ENCODE measurements at places on chromosomes 2 and 18.

DNA sequence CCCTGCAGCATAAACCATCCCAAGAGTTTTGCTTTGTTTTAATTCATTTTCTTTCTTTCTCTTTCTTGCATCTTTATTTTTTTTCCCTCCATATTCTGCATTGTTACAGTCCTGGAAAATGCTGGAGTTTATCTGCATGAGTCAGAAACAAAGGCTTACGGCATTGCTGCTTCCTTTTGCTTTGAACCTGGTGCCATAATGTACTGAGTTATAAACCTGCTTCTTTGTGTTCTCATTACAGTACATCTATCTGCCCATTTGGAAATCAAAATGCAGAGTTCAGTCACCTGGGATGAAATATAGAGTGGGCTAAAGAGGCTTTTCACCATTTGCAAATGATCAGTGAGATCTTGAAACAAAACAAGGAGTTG is 1009.2 kb upstream of the FANCL start:
- no peak for DNase-seq

DNA sequence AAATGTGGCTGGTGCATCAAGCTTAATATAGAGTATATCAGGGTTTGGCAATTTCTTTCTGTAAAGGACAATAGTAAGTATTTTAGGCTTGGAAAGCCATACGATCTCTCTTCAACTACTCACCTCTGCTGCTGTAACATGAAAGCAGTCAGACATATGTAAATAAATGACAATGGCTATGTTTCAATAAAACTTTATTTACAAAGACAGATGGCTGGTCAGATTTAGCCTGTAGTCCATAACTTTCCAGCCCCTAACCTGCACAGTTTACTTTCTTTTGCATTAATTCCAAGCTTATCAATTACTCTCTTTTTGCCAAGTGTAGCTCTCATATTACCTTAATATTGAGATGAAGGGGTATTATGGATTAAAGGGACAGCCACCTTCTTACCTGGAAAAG is 83.1 kb downstream of the LRATD1 start:
- DNase-seq: no peak

- DNase-seq: peak; percentile 31
Measured at GRCh38 chr2:148989882-148990493, 48.5 kb upstream of the LYPD6B start.

DNA sequence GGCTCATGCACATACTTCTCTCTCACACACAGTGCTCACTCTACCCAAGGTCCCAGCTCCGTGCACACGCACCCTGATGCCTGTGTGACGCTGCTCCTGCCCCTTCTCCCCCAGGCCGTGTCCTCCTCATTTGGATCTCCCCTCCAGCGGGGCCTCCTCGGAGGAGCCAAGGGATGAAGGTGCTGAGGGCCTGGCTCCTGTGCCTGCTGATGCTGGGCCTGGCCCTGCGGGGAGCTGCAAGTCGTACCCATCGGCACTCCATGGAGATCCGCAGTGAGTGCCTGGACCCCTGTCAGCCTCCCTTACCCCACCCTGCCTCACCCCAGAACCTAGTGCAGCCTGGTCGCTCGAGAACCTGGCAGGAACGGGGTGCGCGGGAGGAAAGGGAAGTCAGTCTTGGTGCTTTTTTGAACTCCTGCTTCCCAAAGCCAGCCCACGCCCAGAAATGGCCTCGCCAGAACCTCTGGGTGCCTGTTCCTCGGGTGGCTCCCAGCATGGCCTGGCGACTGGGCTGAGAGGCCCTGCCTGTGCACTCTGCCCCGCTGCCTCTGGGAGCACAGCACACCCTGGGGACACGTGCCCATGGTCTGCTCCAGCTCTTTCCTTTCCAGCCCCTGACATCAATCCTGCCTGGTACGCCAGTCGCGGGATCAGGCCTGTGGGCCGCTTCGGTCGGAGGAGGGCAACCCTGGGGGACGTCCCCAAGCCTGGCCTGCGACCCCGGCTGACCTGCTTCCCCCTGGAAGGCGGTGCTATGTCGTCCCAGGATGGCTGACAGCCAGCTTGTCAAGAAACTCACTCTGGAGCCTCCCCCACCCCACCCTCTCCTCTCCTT is at the start of gene PRLH:
TSS of gene PRLH (plus strand) at position 174 of the 835 bp plus-strand sequence. CDS start at position 174, 0 bp downstream.
- DNase-seq: no peak

DNA sequence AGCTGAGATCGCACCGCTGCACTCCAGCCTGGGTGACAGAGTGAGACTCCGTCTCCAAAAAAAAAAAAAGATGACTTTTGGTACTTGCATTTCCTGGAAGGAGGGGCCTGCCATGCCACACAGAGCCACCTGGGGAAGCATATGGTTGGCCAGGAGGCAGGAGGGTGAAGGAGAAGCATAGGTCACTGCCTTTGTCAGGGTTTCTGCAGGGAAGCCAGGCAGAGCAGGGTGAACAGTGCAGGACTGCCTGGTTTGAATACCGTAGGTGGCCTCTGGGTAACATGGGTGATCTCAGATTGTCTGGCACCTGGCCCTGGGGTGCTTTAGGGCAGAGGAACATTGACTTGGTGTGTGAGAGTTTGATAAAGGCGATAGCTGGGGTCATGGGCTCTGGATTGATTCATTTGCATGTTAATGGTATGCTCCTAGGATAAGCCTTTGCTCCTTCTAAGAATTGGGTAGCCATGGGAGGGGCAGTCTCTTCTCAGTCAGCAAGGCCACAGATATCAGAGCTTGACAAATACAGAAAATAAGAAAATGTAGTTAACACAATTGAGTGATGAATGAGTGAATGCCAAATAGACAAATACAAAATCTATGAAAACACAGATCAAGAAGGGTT is 124.0 kb upstream of the SEC11C start:
- DNase-seq: no peak

DNA sequence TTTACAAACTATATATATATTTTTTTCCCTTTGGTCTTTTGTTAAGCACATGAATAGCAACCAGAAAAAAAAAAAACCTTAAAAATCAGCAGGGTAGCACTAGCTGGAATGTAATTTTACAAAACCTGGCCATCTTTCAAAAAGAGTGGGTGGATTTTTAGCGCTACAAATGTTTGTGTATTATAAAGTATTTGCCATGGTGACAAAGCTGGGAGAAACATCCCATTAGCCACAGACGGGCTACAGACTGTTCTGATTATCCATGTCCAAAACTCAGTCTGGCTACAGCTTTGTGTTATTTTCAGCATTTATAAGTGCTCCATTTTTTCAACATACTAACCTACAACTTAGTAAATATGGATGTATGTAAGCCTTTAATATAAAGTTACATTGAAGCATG is 249.5 kb upstream of the TANK start:
- DNase-seq: no peak

GRCh38 chr2:42967959-42968674 is 175.7 kb upstream of the HAAO start:
- no peak for DNase-seq

- no peak for DNase-seq
Measured at GRCh38 chr18:24497031-24497754, 36.8 kb downstream of the HRH4 start.

DNA sequence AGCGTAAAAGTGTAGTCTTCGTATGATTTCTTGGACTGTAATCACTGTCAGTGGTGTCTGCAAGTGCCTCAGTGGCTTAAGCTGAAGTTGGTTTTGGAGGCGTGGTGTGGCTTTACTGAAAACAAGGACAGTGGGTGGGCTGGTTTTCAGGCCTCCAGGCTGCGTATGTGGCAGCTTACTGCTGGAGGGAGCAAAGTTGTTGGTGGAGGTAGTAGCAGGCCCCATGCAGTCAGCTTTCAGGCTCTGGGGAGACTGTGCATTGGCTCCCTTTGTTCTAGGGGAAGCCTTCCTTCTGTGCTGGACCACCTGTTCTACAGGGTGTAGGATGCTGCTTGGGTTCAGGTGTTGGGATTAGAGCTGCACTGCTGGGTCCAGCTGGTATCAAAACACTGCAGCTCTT is 91.6 kb downstream of the NCK2 start:
- DNase-seq: no peak

DNA sequence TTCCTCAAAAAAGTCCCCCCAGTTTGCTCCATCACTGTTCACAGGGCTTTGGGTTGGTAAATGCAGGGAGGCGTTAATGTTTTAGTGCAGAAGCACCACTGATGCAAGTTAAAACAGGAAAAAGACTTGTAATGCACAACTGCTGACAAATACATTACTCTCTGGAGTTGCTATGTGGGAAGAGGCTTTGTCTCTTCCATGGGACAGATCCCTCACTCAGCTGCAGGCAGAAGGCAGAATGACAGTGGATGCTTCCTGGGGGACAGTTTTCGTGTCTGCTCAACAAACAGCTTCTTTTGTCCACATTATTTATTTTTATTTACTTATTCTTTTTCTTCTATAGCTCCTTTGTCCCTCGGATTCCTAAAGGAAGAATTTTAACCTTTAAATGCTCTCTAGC is 22.7 kb upstream of the KCNE4 start:
- DNase-seq: no peak

- DNase-seq: no peak
Measured at GRCh38 chr2:66985906-66986305, 411.2 kb upstream of the ETAA1 start.

DNA sequence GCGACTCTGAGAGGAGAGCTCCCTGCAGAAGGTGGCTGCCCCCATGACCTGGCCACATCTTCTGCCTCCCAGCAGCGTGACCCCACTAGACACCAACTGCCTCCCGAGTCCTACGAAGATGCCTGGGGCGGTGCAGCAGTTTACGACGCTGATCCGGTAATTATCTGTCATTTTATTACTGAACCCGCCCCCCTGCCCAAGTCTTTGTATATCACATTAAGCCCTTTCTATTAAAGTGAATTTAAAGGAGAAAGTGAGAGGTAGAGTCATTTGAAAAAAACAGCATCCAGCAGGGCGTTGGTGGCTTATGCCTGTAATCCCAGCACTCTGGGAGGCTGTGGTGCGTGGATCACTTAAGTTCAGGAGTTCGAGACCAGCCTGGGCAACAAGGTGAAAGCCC is 33.4 kb downstream of the ABCG8 start:
- DNase-seq: no peak

GRCh38 chr2:144683107-144683753 is 163.3 kb upstream of the ZEB2 start:
- no peak for DNase-seq

- no peak for DNase-seq
Measured at GRCh38 chr2:145228506-145228905, 708.6 kb upstream of the ZEB2 start.

GRCh38 chr2:155944218-155944617 is 388.3 kb downstream of the NR4A2 start:
- no peak for DNase-seq

- DNase-seq: no peak
Measured at GRCh38 chr2:38704664-38705063, 38.8 kb downstream of the GALM start.

- DNase-seq: no peak
Measured at GRCh38 chr2:16105669-16106281, 165.4 kb downstream of the MYCN start.

GRCh38 chr2:221423210-221423804 is 148.8 kb downstream of the EPHA4 start:
- DNase-seq: no peak

GRCh38 chr18:79772865-79773696 is 24.7 kb upstream of the KCNG2 start:
- no peak for DNase-seq

DNA sequence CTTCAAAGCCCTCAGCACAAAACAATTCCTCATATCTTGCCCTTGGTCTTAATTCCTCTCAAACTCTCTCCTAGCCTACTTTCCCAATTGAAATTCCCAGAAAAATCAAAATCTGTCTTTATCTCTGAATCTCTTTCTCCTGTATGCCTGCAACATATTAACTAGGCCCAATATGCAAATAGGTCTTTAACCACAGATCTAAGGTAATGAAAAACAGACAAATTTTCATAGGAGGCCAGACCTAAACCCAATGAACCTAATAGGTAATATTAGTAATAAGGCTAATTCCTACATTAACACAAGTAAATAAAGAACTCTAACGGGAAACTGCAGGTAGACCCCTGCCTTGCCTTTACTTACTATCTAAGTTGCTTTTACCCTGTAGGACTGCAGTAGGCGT is 41.4 kb downstream of the WDR33 start:
- DNase-seq: no peak

GRCh38 chr2:941871-942270 is 8.8 kb upstream of the SNTG2 start:
- DNase-seq: no peak

Measured in activated CD4-positive, alpha-beta T cell treated with anti-CD3 and anti-CD28 coated beads for 24 hours (primary cell).